Central memory CD4-positive, alpha-beta T cell (primary cell): ENCODE measurements at places on chromosomes 4 and X.

GRCh38 chr4:88814043-88814617, 116.5 kb upstream of the NAP1L5 start:
- no peak for DNase-seq

DNA sequence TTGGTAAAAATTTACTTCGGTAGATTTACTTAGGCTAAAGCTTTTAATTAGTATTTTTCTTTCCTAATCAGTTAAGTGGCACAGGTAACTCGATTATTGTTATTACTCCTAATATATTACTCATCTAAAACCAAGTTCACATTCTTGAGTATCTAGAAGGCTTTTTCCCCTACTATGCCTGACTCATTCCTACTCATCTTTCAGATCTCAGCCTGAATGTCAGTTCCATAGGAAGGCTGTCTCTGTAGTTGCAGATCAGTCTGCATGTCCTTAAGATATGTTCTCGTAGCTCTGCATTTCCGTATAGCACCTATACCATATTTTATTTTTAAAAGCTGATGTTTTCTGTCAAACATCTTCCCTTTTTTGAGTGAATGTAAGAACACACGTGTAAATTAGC, 5.9 kb upstream of the FAM184B start:
- DNase-seq: no peak

DNA sequence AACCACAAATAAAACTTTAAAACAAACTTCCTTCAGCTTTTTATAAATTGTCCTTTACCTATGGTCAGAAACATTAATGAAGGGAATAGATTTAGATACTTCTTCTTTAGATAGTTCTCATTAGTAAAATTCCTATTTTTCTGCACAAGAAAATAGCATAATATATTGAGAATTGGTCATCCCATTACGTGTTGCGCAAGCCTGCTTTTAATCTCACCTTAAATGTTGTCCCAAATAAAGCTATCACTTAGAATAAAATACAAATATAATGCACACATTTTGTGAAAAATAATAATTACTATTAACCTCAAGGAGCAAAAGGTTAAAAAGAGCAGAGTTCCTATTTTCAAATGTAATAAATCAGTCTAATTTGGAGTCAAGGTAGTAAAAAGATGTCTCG, 95.2 kb upstream of the TTC29 start:
- DNase-seq: no peak

GRCh38 chr4:20870436-20870835, 170.2 kb downstream of the PACRGL start:
- DNase-seq: no peak

DNA sequence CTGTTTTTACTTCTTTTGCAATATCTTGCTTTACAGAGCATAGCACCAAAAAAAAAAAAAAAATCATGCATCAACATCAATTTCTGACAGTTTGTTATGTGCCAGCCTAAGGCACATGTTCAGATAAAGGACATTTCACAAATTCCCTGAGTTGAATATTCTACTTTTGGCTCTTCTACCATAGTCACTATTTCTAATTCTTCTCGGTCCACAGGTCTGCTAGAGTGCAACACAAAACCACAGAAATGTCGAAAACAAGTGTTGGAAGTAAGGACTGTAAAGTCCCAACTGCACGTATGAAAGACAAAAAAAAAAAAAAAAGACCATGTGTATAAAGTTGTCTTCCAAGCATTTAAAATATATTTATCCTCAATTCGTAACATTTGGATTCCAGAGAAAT, 494.2 kb upstream of the INTU start:
- DNase-seq: no peak

DNA sequence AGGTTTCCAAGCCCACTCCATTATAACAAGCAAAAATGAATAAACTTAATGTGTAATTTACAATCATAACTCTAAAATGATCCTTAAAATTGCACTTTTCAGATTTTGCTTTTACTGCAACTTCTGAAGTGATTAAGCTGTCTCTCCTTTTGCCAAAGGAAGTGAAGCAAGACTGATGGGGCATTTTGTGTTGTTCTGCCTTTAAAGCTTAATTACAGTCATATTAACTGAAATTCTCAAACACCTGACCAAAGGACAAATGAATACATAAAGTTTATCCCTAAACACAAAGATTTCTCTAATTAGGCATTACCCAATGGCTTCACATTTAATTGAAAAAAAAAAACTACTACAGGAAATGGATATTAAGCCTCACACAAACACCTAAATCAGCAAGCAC, 101.8 kb downstream of the ATP11C start:
- DNase-seq: no peak

- DNase-seq: no peak
Observed at GRCh38 chrX:10008483-10009056, 41.4 kb downstream of the CLDN34 start.

DNA sequence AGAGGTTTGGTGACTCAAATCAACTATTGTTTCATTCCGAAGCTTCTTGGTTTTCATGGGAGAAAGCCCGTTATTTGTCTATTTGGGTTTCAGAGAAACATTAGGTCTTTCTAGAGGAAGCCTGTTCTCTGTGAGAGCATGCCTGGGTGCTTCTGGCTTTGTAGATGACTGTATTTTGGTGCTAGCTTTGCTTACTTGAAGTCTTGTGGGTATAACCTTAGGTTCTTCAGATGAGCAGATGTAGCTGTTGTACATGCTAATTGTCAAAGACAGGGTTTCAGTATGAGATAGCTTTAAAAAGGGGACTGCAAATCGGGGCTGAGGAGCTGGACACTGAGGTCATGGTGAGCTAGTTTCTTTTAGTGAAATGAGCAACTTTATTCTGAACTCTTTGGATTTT, 7.9 kb upstream of the STOX2 start:
- DNase-seq: no peak

- no peak for DNase-seq
Observed at GRCh38 chr4:21535898-21536297, 412.7 kb downstream of the KCNIP4 start.

GRCh38 chr4:7242766-7243165, 50.4 kb downstream of the SORCS2 start:
- no peak for DNase-seq

- DNase-seq: no peak
Observed at GRCh38 chr4:16000708-16001483, 37.9 kb upstream of the FGFBP2 start.

DNA sequence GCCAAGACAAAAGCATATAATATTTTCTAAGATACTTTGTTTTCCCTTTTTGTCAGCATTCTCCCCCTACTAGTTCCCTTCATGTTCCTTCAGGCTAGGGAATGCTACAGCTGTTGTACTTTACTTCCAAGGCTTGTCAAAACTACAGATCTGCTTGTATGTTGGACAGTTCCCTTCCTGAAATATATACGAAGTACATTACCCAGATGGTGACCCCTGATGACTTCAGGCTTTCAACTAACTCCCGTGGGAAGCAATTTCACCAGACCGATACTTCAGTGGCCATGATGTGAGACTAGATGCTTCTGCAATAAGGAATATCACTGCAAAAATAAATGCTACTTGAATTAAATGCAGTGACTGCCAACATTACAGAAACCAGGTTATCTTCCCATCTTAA, 332.8 kb downstream of the SH2D1A start:
- DNase-seq: no peak

DNA sequence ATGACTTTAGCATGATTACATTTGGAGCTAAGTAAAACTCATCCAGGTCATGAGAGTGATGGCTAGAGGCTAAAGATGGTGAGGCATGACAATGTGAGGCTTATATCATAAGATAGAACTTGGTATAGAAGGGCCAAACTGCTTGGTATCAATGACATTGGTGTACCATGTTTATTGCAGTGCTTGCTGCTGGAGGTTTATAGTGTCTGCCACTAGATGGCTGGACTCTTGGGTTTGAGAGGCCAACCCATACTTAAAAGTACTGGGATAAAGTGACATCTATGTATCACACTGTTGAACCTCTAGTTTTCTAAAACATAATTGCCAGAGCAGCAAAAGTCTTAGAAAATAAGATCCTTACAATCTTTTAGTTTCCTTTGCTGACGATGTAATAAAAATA, 83.0 kb upstream of the TACR3 start:
- no peak for DNase-seq

DNA sequence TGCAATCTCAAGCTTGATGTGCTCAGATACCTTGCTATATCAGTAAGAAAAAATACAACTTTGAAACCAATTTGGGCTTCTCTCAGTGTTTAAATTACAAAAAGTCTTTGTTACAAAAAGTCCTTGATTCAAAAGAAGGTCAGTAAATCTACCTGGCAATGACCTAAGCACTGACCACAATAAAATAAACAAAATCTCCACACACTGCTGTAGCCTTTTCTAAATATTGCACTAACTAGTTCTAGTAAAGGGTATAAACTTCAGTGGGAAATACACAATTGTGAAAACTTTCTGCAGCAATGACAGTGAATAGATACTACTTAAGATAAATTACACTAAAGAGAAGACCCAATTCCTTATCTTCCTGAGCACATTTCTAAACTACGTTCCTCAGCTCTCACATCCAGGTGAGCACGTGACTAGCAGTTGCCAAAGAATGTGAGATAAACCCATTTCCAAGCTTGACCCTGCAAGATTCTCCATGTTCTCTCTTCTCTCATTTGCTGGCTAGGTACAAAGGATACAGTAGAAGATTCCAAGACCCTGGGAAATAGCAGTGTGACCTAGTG, 81.4 kb upstream of the GPR34 start:
- no peak for DNase-seq

DNA sequence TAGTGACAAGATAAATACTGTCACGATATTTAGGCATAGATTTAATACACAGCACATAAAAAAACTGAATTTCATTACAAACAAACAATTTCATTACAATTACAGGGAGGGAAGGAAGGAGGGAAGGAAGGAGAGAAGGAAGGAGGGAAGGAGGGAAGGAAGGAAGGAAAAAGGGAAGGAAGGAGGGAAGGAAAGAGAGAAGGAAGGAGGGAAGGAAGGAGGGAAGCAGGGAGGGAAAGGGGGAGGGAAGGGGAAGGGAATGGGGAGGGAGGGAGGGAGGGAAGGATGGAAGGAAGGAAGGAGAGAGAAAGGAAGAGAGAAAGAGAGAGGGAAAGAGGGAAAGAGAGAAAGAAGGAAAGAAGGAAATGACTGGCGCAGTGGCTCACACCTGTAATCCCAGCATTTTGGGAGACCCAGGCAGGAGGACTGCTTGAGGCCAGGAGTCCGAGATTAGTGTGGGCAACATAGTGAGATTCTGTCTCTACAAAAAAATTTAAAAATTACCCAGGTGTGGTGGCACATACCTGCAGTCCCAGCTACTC, 64.6 kb downstream of the FBXW7 start:
- DNase-seq: no peak

DNA sequence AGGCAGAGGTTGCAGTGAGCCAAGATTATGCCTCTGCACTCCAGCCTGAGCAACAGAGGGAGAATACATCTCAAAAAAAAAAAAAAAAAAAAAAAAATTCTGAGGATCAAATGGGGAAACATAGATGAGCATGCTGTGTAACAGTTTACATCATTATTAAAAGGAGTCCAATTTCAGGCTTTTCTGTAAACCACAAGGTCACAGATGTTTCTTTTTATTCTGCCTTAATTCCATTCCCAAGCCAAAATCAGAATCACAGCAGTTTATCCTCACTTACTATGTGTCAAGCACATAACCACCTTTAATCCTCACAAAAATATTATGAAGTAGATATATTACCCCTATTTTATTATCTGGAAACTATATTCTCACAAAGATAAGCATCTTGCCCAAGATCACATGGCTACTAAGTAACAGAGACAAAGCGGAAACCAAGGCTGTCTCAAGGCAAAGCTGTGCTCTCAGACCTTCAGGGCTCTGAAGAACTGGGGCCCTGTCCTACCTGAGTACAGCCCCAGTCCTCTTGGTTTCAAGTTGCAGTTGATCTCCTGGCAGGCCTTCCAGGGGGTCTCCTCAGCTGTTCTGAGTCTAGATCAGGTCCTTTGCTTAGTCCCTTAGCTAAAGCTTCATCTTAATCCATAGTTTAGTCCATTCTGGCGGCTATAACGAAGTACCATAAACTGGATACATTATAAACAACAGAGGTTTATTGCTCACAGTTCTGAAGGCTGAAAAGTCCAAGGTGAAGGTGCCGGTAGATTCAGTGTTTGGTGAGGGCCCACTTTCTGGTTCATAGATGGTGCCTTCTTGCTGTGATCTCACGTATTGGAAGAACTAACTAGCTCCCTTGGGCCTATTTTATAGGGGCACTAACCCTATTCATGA, 141.3 kb downstream of the PALLD start:
- DNase-seq: no peak

DNA sequence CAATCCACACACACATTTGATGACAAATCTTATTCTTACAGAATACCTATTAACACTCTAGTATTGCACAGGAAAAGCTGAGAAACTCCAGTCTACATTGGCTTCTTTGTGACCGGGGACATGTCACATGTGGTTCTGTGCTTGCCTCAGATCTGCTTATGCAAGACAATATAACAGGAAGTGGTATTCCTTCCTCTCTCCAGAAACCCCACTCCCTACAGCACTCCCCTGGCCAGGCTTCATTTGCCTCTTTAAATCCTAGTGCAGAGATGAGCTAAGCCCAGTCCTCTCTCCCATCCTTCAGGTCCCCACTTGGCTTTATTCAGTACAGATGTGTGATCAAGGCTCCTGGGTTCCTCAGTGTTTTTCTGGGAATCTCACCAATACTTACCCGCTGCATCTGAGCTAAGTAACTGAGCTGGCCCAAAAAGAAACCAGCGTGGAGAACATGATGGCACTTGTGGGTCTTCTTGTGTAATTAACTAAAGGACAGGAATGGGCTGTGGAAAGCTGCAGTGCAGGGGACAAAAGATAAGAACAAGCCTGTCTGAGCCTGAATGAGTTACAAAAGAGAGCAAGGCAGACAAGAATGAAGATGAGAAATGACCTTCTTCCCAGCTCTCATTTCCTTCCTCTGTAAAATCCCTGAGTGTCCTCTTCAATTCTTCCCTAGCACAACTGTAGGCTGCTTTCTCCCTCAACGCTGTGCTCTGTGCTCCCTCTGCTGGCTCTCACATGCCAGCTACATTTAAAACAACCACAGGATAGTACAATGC, 105.6 kb downstream of the HNRNPD start:
- peak; percentile 37 for DNase-seq

DNA sequence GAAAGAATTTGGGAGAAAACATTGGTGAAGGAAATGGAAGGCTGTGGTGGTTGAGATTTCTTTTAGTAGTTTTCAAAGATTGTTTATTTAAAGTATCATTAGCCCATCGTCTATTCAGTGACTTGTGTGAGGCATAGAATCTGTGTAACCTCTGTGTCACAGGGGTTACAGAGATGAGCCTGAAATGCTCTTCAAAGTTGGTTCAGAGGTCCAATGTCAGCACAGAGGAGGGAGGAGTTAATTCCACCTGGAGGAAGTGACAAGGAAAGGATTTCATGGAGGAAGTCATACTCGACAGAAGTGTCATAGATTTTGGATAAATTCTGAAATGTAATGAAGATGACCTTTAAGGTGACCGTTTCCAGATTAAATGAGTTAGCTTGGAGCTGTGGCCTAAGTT, 8.2 kb downstream of the MAOA start:
- DNase-seq: no peak

GRCh38 chr4:147057611-147058190, 112.0 kb upstream of the TTC29 start:
- peak; percentile 2 for DNase-seq

- no peak for DNase-seq
Observed at GRCh38 chr4:51885363-51885762, 42.4 kb downstream of the DCUN1D4 start.
